ENCODE measurements at places on chromosomes 5 and 9. TPM values are rescaled to one million over a fixed set of nuclear protein-coding genes. Genes with fewer than 3 reads are reported as not detected.

DNA sequence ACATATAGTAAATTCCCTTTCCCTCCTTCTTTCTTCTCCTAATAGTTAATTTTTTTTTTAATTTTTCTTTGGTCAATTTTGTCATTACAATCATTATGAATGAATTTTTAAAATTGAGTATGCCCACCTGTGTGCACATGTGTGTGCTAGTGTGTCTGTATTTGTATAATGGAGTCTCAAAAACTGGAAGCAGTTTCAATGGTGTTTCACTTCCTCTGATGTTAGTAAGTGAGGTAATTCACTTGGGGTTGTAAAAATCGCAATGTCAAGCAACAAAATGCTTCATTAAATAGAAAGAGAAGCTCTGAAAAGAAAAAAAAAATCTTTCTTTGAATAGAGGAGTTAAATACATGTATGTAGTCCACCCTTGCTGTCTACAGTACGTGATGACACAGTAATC is 1467.6 kb upstream of the NUDT12 start:
- no peaks in the 10 kb centered on the region for H3K27me3 ChIP-seq
- H3K4me1 ChIP-seq = no peaks in the 10 kb centered on the region

DNA sequence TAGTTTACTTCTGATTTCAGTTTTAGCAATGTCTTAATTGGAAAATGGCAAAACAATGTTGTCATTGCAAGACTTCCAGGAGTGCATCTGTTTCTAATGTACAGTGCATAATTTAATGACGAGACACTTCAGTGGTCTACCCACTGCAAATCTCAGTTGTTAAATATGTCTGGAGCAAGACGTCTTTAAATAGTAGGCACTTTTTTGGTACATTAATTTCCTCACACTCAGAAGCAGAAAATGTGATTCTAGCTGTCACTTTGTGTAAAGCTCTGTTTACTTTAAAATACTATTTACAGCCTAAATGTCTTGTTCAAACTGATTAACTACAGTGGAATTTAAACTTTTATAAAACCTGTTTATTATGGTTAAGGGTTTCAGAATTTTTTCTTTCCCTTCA is 815.5 kb downstream of the TLE1 start:
- H3K36me3 ChIP-seq = no peaks in the 10 kb centered on the region
- DNase-seq = no peak

The SLCO6A1 gene
- total RNA-seq = not detected

The KCNT1 gene
- total RNA-seq = not detected

Measured in PC-9 (cell line).